ENCODE measurements at places on chromosomes 4 and X. TPM values are rescaled to one million over a fixed set of nuclear protein-coding genes. Genes with fewer than 3 reads are reported as not detected.

GRCh38 chr4:89469516-89469915, 161.9 kb upstream of the GPRIN3 start:
- no peaks in the 10 kb centered on the region for H3K36me3 ChIP-seq
- H3K4me1 ChIP-seq = no peaks in the 10 kb centered on the region
- no peak for DNase-seq
- H3K27ac ChIP-seq = peak overlapping the region; percentile 23

- H3K27ac ChIP-seq = no peak within 1 kb of the TSS
- H3K4me3 ChIP-seq = peak within 1 kb of the TSS; percentile 36
- H3K4me1 ChIP-seq = peaks cover 4% of the 10 kb centered on the region
- no peaks in the 10 kb centered on the region for H3K36me3 ChIP-seq
These were observed at the start of gene TRO for GRCh38 chrX:54920610-54921426. TRO (plus strand) TSS chrX:54920824; CDS start chrX:54922247, 1,423 bp downstream.

DNA sequence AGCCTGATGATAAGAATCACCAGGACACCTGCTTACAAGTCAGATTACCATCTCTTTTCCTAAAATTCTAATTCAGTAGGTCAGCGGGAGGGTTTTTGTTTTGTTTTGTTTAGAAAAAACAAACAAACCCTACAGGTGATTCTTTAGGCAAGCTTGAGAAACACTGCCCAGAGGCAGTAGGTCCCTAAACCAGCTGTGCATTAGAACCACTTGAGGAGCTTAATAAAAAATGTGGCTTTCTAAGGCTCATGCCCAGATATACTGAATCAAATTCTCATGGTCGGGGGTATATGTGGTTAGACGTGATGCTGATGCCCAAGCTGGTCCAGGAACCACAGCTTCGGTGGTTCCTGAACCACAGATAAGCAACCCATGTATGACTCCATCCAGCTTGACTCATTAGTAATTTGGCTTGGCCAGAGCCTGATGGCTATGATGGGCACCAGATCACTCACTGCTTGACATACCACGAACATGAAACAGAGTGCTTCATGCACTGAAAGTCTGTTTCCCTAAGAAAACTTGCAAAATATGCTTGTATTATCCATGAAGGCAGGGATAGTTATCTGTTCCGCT, 338.1 kb upstream of the F9 start:
- no peaks in the 10 kb centered on the region for H3K4me1 ChIP-seq
- no peaks in the 10 kb centered on the region for H3K27me3 ChIP-seq
- H3K27ac ChIP-seq = no peak overlapping the region
- H3K4me3 ChIP-seq = no peak overlapping the region

Gene FAM9B
- 0.51 TPM for total RNA-seq

GRCh38 chrX:8980756-8981155, 53.2 kb downstream of the FAM9B start:
- H3K4me1 ChIP-seq = no peaks in the 10 kb centered on the region
- H3K4me3 ChIP-seq = no peak overlapping the region
- no peaks in the 10 kb centered on the region for H3K27me3 ChIP-seq
- H3K36me3 ChIP-seq = no peaks in the 10 kb centered on the region

DNA sequence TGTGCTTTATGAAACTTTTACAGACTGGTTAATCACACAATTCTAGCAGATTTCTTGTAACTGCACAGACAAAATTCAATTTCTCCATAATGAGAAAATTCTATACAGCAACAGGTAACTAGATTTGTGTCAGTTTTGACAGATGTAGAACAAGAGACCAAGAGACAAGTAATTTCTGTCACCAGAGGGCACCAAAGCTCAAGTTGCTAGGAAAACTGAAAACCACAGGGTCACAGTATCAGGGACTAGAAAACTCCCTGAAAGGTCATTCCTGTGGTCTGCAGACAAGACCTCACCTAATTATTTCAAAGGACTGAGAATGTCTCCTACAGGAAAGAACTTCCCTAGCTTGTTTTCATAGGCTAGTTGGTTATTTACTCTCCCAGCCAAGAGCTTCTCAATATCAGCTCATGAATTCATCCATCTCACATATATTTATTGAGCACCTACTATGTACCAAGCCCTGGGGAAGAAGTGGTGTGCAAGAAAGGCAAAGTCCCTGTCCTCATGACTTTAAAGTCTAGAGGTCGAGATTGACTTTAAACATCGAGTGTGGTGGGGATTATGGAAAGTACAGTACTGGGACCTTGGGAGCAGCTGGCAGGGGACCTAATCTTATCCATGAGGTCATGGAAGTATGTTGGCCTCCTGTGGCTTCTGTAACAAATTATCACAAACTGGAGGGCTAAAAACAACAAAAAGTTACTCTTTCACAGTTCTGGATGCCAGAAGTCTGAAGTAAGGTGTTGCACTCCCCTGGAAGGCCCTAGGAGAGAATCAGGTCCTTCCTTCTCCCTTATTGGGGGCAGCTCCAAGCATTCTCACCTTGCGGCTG, 47.8 kb upstream of the SETD7 start:
- H3K4me1 ChIP-seq = no peaks in the 10 kb centered on the region
- H3K36me3 ChIP-seq = no peaks in the 10 kb centered on the region
- no peaks in the 10 kb centered on the region for H3K27me3 ChIP-seq

Gene LAP3
- total RNA-seq = 116 TPM

- no peak for DNase-seq
- no peaks in the 10 kb centered on the region for H3K36me3 ChIP-seq
- H3K27me3 ChIP-seq = no peaks in the 10 kb centered on the region
These were observed 39.7 kb downstream of the SNX25 start for GRCh38 chr4:185249105-185249504.

Gene SSX3
- not detected for total RNA-seq

- DNase-seq = peak; percentile 50
- H3K27me3 ChIP-seq = no peaks in the 10 kb centered on the region
- H3K4me3 ChIP-seq = peak overlapping the region; percentile 91
- H3K36me3 ChIP-seq = no peaks in the 10 kb centered on the region
These were observed 104.4 kb downstream of the UCHL1 start for GRCh38 chr4:41360921-41361793.

Gene SORBS2
- total RNA-seq = 35.4 TPM

DNA sequence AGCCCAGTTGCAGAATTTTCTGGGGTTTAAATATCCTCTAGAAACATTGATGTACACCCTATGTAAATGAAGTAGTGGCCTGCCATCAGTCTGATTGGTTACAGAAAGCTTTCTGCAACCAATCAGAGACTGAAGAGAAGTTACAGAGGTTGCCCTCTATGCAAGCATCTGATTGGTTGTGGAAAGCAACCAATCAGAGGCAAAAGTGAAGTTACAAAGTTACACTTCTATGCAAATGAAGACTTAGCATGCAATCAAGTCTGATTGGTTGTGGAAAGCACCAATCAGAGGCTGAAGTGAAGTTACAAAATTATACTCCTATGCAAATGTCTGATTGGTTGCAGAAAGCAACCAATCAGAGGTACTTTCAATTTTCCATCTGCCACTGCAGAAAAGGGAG, 51.9 kb upstream of the USP9X start:
- no peak overlapping the region for H3K4me3 ChIP-seq
- no peak for DNase-seq
- no peaks in the 10 kb centered on the region for H3K4me1 ChIP-seq
- no peaks in the 10 kb centered on the region for H3K27me3 ChIP-seq

DNA sequence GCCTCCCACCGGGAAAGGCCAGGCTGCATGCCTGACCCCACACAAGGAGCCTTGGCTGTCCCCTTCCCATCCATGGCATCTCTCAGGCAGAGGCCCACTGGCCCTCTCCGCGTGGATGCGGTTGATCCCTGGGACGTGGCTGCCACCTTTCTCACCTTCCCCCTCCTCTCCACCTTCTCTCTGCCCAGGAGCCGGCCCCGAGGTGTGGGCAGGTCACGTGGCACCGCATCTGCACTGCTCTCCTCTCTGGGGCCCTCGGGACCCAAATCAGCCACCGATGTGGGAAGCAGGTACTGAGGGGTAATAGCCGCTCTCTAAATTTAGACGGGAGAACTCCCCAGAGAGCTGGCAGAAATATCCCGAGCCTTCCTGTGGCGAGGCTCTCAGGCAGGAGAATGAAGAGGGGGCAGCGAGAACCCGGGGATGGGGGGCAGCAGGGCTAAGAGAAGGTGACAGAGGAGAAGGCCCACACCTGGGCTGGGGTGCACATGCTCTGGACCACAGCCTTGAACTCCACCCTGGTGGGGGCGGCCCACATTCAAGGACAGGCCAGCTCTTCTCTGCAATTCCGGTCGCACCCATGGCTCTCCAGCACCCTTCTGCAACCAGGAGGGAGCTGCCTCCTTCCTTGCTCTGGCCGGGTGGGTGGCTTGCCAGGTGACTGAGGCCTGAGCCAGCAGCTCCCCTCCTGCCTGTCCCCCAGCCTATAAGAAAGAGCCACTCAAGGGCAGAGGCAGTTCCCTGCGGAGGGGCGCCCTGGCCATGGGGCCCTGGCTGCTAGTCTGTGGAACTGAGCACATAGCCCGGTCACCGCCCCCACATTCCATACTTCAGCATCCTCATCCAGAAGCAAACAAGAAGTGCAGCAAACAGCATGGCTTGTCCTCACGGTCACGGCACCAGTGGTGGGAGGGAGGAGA, 9.6 kb upstream of the DUSP9 start:
- peaks cover 3% of the 10 kb centered on the region for H3K27me3 ChIP-seq
- H3K4me1 ChIP-seq = peaks cover 6% of the 10 kb centered on the region
- no peak overlapping the region for H3K27ac ChIP-seq
- no peaks in the 10 kb centered on the region for H3K36me3 ChIP-seq
- peak; percentile 29 for DNase-seq

GRCh38 chrX:93422693-93423092, 250.7 kb downstream of the NAP1L3 start:
- no peak overlapping the region for H3K4me3 ChIP-seq
- no peaks in the 10 kb centered on the region for H3K36me3 ChIP-seq

- H3K27ac ChIP-seq = no peak overlapping the region
- no peak overlapping the region for H3K4me3 ChIP-seq
- H3K36me3 ChIP-seq = no peaks in the 10 kb centered on the region
These were observed 52.4 kb downstream of the PHOX2B start for GRCh38 chr4:41696131-41696530.

Data from upper lobe of left lung (tissue), 6 donors.